ENCODE measurements at places on chromosomes 11 and 22.

DNA sequence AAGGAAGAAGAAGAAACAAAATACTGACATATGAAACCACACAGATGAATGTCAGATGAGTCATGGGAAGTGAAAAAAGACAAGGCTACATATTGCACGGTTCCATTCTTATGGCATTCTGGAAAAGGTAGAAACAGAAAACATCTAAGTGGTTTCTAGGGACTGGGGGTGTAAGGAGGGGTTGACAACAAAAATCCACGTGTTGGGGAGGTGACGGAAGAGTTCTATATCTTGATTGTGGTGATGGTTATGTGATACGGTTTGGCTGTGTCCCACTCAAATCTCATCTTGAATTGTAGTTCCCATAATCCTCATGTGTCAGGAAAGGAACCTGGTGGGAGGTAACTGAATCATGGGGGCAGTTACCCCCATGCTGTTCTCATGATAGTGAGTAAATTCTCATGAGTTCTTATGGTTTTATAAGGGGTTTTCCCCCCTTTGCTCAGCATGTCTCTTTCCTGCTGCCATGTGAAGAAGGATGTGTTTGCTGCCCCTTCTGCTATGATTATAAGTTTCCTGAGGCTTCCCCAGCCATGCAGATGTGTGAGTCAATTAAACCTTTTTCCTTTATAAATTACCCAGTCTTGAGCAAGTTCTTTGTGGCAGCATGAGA, 6.4 kb upstream of the ARFGAP3 start:
- DNase-seq: no peak

- no peak for DNase-seq
Observed at GRCh38 chr11:14144934-14145333, 182.4 kb downstream of the SPON1 start.

GRCh38 chr11:95299078-95299679, 68.2 kb upstream of the SESN3 start:
- DNase-seq: peak; percentile 20

GRCh38 chr22:31193092-31193491, 19.0 kb upstream of the LIMK2 start:
- no peak for DNase-seq

DNA sequence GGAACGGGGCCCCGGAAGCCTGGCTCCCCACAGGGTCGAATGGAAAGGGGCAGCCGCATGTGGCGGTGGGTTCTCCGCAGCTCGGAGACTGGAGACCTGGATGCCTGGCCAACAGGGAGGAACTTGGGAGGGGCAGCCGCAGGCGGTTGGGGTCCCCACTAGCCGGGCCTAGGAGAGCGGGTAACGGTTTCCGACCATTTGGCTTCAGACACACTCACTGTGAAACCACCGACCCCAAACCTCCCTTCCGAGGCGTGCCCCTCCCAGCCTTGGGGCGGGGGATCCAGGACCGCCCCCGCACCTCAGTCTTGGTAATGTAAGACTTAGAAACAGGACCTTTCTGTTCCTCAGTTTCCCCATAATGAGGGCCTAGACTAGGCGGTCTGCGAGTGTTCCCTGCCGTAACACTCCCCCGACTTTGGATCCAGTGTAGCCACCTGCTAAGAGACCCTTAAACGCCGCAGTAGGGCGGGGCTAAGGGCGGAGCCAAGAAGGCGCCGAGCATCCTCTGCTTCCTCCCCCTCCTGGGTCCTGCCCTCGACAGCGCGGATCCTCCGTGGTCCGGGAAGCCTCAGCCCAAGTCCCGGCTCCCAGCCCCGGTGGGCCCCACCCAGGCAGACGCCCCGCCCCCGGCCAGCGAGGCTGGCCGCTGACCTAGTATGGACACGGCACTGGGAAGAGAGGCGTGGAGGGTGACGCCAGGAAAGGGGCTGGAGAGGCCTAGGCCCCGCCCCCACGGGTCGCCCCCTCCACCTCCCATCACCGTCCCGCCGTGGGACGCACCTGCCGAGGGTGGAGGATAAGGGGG, 1.8 kb upstream of the RASGRP2 start:
- DNase-seq: peak; percentile 94
